Brain microvascular endothelial cell (primary cell): ENCODE measurements at places on chromosomes 1 and 21.
A peak's percentile ranks its signal among the peaks of the same experiment; 100 is the strongest.

GRCh38 chr1:228152918-228153258, 3.2 kb downstream of the GJC2 start:
- DNase-seq: no peak

- no peak for DNase-seq
These were observed 9.3 kb downstream of the CYB5RL start for GRCh38 chr1:54190526-54190925.

DNA sequence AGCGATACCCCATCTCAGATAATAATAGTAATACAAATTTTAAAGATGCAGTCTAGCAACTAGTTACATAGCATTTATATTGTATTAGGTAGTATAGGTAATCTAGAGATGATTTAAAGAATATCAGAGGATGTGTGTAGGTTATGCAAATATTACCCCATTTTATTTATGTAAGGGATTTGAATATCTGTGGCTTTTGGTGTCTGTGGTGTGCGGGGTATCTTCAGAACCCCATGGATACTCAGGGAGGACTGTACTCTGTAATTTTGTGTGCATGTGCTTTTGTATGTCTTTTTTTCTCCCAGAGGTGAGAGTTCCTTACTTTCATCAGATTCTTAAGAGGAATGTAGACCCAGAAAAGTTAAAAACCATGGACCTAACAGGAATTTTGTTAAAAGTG, 12.8 kb downstream of the RNF2 start:
- DNase-seq: no peak

GRCh38 chr1:17893891-17894631, 138.9 kb downstream of the ACTL8 start:
- no peak for DNase-seq

GRCh38 chr1:199155166-199156019, 516.6 kb downstream of the PTPRC start:
- no peak for DNase-seq

GRCh38 chr1:32871364-32872191, 866 bp upstream of the FNDC5 start:
- no peak for DNase-seq

GRCh38 chr1:40898431-40898901, 36.3 kb upstream of the CITED4 start:
- DNase-seq: peak; percentile 34

GRCh38 chr21:31687108-31687507, 27.6 kb downstream of the SOD1 start:
- no peak for DNase-seq

DNA sequence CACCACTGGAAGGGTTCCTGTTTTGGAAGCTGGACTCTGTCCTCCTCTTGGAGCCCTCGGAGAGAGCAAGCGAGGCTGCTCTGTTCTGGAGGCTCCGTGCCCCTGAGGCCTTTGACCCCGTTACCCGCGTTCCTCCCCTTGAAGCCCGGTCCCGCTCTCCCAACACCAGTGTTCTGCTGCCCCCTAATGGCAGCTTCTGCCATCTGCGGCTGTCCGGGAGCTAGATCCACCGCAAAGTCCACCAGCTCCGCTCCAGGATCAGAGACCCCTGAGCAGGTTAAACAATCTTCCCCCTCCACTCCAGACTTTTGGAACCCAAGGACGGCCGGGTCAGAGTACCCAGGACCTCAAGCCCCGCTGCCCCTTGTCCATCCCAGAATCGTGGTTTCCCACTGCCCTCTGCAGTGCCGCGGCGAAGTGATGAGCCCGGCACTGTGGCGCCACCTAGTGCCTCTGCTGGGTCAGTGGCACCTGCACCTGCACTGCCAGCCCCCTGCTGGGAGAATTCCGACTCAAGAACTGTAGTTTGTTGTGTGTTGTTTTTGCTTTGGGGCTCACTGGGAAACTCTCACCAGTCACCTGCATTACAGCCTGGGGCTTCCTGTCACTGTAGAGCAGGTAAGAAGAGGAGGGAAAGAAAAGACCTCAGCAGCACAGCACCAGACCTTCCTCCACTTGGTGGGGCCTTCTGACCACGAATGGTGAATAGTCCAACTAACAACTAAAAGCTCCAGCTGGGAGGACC, 63.5 kb upstream of the NFASC start:
- DNase-seq: peak; percentile 59

GRCh38 chr1:77543822-77544448, 138.5 kb downstream of the ZZZ3 start:
- DNase-seq: no peak

DNA sequence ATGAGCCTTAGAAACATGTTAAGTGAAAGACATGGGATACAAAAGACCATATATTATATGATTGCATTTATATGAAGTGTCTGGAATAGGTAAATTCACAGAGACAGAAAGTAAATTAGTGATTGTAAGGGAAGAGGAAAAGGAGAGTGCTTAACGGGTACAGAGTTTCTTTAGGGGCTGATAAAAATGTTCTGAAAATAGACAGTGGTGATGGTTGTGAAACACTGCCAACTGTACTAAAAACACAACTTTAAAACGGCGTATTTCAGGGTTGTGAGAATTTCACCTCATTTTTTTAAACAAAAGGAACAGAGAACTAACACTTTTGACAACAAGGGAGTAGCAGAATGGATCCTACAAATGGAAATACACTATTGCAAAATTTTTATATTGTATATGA, 13.4 kb downstream of the COP1 start:
- DNase-seq: no peak

- peak; percentile 85 for DNase-seq
These were observed 22.8 kb downstream of the TMEM50A start for GRCh38 chr1:25360596-25361581.
